ENCODE measurements at places on chromosomes 12 and 14.

DNA sequence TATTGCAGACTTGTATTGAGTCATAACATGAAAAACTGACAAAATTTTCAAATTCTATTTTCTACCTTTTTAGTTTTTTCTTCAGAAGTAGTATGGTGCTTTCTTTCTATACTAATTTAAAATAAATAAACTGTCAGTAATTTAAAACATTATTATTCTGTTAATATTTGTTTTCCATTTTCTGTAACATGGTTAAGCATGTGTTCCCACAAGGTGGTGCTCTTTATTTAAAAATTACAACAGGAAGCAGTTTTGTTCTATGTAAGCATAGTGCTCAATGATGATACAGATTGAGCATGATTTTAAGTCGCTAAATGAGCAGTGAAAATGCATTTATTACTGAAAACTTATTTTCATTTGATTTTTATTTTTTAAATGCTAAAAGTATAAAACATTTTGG lies 114.6 kb downstream of the PPFIA2 start:
- DNase-seq: peak; percentile 58

GRCh38 chr14:44778604-44779003 lies 183.1 kb downstream of the KLHL28 start:
- peak; percentile 16 for DNase-seq

GRCh38 chr12:21337959-21338744 lies 3.4 kb upstream of the SLCO1A2 start:
- DNase-seq: no peak

GRCh38 chr14:57326253-57326652 lies 57.5 kb downstream of the AP5M1 start:
- DNase-seq: no peak

DNA sequence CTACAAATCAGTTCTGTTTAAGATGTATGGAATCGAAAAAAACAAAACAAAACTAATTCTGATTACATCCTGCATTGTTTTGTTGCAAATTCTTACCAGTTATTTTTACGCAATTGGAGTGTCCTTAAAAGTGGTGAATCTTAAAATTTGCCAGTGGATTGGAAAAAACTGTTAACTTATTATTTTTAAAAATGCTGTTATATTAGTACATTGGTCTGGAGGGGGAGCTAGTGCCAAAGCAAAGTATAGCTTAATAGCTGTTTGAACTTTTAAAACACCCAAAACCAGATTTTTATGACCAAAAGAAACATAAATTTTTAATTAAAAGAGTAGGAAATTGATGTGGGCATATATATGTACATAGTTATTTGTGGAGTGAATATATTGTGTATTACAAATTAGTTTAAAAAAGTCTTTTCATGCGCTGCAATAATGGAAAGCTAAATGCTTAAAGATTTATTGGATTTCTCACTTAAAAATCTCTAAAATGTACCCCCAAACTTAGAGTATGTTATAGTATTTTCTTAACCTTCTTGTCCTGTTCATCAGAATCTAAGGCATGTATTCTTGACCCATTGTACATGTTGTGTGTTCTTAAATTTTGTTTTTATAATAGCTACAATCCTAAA lies 2.5 kb downstream of the FUT8 start:
- peak; percentile 38 for DNase-seq

DNA sequence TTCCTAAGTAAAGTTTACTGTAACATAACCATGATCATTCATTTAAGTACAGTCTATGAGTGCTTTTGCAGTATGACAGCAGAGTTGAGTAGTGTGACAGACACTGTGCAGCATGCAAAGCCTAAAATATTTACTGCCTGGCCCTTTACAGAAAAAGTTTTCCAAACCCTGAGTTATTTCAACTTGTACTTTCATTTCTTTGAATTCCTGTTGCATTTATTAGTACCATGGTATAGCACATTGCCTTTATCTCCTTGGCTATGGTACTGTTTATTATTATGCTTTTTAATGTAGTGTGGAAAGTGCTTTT lies 6.2 kb downstream of the ARHGAP5 start:
- DNase-seq: no peak

GRCh38 chr14:39230416-39231035 lies 3.2 kb upstream of the MIA2 start:
- DNase-seq: peak; percentile 39

GRCh38 chr14:72894623-72895378 lies 900 bp upstream of the DPF3 start:
- DNase-seq: peak; percentile 54
